ENCODE measurements at places on chromosomes 13 and 19.

- DNase-seq, result no peak
These were observed 1.8 kb downstream of the FXYD1 start for GRCh38 chr19:35140207-35140961.

GRCh38 chr13:112931028-112931934 lies 37.7 kb upstream of the MCF2L start:
- peak; percentile 7 for DNase-seq

- DNase-seq, result no peak
These were observed 8.2 kb downstream of the LAIR1 start for GRCh38 chr19:54356444-54357056.

- DNase-seq, result no peak
These were observed 522.6 kb downstream of the RFC3 start for GRCh38 chr13:34340534-34340933.

DNA sequence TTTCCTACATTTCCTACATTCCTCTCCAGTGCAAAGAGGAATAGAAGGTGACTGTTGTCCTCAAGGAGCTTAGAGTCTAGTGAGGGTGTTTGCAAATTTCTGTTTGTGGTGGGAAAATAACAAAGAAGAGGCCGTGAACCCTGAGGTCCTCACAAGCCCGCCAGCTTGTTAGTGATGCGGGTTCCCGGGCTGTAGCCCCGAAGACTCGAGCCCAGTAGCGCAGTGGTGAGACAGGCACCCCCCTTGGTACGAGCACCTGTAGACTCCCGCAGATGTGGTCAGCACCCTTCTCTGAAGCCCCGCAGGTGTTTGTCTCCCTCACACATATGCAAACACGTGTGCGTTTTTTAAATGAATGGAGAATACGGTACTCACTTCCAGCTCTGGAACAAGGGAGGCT lies 26.5 kb upstream of the SPACA7 start:
- no peak for DNase-seq

DNA sequence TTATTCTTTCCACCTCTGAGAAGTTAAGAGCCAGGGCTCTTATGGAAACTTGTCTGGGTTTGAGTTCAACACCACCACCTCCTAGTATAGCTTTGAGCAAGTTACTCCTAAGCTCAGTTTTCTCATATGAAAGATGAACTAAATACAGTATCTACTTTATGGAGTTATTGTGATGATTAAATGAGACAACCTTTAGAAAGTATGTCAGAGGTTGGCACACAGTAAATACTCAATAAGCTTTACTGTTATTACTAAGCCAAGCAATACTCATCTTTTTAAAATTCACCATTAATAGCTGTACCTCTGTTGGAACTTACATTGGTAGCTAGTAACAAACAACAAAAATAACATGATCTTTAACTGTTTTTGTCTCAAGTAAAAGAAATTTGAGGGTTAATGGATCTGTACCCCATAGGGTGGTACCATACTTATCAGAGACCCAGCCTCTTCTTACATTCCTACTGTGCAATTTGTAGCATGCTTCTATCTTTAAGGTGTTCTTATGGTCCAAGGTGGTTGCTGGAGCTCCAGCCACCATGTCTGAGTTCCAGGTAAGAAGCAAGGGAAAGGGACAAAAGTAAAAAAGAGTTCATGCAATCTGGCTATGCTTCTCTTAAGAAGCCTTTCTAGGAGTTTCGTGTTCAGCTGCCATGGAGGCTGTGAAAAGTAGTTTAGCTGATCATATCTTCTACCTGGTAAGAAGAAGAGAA lies 24.1 kb upstream of the NDFIP2 start:
- DNase-seq, result no peak

DNA sequence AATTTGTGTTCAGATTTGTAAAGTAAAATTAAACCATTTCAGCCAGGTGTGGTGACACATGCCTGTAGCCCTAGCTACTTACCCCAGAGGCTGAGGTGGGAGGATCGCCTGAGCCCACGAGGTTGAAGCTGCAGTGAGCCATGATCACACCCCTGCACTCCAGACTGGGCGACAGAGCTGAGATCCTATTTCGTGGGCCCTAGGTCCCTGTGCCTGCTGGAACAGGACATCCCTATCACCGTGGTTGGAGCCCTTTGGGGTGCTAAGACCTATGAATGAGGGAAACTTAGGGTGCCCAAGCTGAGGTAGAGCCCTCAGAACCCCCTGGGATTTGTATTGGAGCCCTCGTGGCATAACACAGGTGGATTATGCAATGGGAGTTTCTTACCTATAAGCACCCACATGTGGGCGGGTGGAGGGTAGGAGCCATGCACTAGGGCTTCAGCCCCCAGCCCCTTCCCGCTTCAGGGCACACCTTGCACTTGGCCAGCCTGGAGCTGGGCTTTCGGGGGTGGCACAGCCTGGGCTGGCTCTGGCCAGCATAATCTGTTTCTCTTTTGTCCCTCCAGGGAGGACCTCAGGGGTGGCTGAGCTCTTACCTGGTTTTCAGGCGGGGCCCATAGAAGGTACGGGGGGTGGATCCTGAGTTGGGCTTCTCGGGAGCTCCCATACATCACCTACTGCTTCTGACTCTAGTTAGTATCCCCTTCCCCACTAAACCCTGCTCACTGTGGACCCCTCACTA lies 7.2 kb upstream of the USF2 start:
- DNase-seq, result no peak

DNA sequence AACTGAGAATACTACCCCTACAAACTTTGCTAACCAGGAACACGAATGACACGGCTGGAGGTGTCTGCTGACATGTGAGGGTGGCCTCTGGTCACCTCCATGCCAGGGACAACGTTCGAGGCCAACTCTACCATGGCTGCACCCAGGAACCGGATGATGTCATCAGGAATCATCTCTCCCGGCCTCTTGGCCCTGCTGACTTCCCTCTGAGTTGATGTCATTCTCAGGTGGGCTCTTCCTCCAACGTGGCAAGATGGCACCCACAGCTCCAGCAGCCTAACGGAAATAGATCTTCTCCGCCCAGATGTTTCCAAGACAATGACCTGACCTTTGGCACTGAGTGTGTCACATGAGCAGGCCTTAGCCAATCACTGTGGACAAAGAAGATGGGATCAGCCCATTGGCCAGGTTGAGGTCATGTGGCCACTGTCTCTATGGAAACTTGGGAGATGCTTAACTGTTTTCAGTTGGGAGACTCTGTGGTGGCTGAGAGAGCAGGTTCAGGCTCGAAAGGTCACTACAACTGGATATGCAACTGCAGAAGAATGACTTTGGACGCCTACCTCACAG lies 15.0 kb downstream of the MBD3L2B start:
- no peak for DNase-seq

DNA sequence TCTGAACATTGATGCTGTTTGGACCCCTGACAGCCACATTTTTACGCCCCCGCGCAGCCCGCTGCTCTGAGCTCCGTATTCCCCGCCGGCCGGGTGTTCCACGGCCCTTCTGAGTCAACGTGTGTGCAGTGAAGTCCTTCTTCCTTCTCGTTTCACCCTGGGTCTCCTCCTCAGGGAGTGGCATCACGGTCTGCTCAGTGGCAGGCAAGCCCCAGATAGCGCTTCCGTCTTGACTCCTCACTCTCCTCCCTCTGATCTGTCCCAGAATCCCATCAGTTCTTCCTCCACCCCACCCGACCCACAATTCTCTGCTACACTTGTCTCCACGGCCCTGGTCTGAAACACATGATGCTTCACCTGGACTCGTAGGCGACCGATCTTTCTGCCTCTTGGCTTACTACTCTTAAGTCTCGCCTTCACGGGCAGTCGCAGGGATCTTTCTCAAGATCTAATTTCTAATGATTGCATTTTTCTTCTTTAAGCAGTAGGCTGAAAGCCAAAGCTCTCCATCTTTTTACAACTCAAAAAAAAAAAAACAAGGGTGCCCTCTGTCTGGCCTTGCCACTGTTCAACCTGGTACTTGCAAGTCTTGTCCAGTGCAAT lies 33.9 kb downstream of the CCNE1 start:
- DNase-seq, result no peak

DNA sequence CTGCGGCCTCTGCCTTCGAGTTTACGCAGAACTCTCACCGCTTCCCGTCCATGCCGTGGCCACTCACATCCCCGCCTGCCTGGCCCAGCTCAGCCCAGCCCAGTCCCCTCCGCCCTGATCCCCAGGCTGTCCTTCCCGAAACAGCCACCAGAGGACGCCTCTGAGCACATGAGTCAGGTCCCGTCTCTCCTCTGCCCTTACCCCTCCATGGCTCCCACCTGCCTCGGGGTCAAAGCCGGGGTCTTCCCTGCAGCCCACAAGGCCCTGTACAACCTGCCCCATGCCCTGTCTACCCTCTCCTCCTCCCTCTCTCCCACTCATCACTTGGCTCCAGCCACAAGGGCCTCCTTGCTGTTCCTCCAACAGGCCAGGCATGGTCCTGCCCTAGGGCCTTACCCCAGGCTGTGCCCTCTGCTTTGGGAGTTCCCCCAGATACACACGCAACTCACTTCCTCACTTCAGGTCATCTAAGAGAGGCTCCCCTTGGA lies 8.1 kb upstream of the SEMA6B start:
- no peak for DNase-seq

DNA sequence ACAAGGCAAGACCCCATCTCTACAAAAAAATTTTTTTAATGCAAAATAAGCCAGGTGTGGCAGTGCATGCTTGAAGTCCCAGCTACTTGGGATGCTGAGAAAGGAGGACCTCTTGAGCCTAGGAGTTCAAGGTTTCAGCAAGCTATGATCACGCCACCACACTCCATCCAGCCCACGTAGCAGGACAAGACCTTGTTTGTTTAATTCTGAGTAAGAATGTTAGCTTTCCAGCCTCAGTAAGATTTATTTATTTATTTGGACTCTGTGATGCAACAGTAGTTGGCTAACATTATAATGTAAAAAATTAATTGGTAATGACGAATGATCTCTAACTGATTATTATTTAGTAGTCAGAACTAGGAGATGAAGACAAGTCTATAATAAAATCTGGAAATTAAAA lies 23.3 kb downstream of the N4BP2L2 start:
- DNase-seq, result no peak

DNA sequence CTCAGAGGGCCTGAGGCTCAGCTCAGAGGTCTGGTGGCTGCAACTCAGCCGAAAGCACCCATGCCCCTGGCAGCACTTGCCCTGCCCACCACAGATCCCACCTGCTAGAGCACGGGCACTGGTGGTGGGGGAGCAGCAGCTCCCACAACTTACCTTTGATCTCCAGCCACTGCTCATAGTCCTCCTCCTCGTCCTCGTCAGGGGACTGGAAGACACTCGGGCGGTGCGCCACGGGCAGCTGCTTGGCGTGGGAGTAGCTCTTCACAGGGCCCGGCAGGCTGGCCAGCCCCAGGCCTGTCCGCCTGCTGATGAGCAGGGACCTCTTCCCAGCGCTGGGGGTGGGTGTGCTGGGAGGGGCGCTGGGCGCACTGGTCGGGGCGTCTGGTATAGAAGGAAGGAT lies 14.6 kb downstream of the SUGP1 start:
- DNase-seq, result no peak

DNA sequence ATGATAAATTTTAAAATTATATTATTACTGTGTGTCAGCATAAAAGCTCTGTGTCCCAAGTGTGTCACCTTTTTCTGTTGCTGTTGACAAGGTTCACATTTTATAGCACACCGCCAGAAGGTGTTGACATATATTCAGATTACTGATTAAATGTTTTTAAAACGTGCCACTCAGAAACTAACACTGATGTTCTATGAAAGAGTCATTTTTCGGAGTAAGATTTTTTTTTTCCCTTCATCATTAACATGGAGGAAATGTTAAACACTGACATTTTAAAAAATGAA lies 197.5 kb downstream of the TM9SF2 start:
- DNase-seq, result no peak

DNA sequence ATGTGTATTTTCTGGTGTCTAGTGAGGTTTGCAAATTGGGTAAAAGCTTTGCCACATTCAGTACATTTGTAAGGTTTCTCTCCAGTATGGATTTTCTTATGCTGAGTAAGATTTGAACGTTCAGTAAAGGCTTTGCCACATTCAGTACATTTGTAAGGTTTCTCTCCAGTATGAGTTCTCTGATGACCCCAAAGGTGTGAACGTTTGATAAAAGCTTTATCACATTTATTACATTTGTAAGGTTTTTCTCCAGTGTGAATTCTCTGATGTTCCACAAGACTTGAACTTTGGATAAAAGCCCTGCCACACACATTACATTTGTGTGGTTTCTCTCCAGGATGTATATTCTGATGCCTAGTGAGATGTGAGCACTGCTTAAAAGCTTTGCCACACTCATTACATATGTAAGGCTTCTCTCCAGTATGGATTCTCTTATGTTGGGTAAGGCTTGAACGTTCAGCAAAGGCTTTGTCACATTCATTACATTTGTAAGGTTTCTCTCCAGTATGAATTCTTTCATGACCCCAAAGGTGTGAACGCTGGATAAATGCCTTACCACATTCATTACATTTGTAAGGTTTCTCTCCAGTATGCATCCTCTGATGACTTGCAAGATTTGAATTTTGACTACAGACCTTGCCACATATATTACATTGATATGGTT lies 17.4 kb downstream of the ZNF677 start:
- DNase-seq, result no peak

- no peak for DNase-seq
These were observed 17.5 kb downstream of the PCDH8 start for GRCh38 chr13:52830946-52831345.

GRCh38 chr13:111597618-111598017 lies 277.2 kb downstream of the TEX29 start:
- no peak for DNase-seq

- no peak for DNase-seq
These were observed 33.6 kb upstream of the LPAR6 start for GRCh38 chr13:48446464-48446863.

GRCh38 chr13:24745861-24746617 lies 17.9 kb upstream of the RNF17 start:
- DNase-seq, result no peak

GRCh38 chr19:30908262-30908771 lies 440.9 kb downstream of the TSHZ3 start:
- no peak for DNase-seq

DNA sequence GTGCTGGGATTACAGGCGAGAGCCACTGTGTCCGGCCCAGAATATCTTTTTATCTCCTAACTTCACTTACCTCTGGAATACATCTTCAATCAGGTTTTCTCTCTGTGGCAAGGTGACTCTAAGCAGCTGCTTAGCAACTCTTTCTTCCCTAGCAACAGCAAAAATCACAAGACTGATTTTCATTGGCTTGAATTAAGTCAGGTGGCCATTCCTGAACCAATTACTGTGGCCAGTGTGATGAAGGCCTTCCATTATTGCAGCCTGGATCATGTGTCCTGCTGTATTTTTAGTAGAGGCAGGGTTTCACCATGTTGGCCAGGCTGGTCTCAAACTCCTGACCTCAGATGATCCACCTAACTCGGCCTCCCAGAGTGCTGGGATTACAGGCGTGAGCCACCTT lies 9.0 kb upstream of the LTBP4 start:
- no peak for DNase-seq

- no peak for DNase-seq
These were observed 2.4 kb downstream of the FBN3 start for GRCh38 chr19:8146877-8147581.

- no peak for DNase-seq
These were observed 1658.6 kb upstream of the MIR17HG start for GRCh38 chr13:89688918-89689317.

DNA sequence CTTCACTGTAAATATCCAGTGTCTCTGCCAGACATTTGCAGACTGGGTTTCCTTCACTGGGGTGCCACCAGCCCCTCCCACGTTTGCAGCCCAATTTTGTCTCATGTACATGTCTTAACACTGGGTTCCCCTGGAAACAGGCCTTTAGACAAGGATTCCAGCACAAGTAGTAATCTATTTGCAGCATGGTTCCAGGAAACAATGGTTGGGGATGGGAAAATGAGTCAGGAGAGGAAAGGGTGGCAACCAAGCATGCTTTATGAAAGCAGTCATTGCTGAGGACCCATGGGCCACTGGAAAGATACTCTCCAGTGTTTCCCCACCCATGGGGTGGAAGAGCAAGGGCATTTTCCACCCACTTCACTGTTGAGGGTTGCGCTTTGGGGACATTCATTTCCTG lies 53.6 kb upstream of the FARP1 start:
- DNase-seq, result peak; percentile 59
